Stimulated activated CD4-positive, alpha-beta T cell treated with anti-CD3 and anti-CD28 coated beads, Interleukin-15, amount 100 ng/mL, for 1 hour (primary cell): ENCODE measurements at places on chromosomes 1 and 21.

DNA sequence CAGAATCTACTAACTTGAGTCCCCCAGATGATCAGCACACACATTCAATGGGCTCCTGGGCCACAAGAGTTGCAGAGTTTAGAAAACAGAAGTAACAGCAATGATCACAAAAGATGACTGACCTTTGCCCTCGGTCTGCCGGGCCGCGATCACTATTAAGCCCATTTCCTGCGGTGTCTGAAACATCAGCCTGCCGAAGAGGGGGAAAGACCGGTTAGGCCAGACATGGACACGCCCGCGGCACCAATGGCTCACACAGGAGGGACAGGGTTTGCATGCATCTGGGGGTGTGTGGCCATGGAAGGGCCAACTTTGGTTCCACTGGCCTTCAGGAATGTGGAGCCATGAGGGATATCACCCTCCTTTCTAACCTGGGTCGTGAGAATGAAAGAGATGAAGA lies 68.2 kb downstream of the SIM2 start:
- no peak for DNase-seq

GRCh38 chr21:31293986-31294385 lies 50.1 kb downstream of the TIAM1 start:
- peak; percentile 40 for DNase-seq

GRCh38 chr21:24188506-24188905 lies 1418.8 kb downstream of the MRPL39 start:
- no peak for DNase-seq

GRCh38 chr1:183070923-183071618 lies 47.9 kb downstream of the LAMC1 start:
- no peak for DNase-seq

- DNase-seq = no peak
Measured at GRCh38 chr1:86829321-86829720, 84.6 kb downstream of the SELENOF start.

DNA sequence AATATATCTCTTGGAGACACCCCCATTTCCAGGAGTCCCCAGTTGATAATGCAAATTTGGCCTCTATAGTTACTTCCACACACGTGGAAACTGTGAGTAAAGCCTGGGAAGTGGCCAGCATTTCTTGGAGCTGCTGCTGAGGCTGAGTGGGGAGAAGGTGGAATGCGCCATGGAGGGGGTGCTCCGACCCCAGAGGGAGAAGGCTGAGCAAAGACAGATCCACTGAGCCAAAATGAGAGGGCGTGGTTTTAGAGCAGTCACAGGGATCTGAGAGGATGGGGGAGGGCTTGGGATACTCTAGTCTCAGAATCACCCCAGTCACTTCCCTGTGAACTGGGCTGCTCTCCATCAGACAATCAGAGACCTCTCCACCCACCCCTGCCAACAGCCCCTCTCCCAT lies 38.7 kb downstream of the TRIM62 start:
- no peak for DNase-seq

DNA sequence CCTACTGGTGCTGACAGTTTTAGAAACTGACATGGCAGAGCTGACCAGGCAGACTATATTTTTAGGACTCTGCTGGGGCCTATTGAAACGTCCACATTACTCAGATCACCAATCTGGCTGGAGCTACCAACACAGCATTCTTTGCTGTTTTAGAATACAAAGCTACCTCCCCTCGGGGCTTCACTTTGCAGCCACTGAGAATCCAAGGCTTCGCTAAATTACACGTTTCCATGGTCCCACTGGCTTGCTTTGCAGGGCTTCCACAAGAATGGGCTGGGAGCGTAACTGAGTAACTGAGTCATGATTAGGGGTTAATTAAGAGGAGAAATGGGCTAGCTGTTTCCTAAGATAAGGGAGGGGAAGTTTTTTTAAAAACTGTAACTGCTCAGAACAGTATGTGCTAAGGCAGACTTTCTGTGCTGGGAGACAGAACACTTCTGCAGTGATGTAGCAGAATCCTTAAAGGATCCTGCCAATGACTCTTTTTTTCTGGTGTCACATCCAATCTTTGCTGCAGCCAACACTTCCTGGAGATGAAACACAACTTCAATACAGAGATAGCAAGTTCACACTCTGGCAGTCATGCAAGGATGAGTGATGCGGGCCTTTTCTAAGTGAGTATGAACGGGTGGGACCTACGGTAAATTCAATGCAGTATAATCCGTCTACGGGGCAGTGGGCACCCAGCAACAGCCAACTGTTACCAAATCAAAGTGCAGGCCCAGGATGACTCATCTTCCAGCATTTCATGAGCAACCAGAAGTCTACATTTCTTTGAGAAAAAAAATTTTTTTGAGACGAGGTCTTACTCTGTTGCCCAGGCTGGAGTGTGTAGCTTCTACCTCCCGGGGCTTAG lies 21.5 kb downstream of the NDUFS5 start:
- no peak for DNase-seq

DNA sequence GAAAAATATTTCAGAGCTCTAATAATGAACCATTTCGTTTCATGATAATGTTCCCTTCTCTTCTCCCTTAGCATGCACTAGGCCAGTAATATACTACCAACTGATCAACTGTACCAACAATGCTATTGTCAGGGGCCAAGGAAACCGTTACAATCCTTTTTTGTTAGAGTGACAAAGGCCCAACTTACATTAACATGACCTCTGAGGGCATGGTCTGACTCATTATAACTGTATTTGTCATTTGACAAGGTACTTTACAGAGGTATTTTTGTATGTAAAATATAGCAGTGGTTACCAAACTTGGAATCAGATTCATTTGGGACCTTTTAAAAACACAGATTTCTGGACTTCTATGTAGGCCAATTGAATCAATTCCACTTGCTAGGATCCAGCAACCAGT lies 102.6 kb upstream of the RRP15 start:
- DNase-seq = no peak

- no peak for DNase-seq
Measured at GRCh38 chr1:32063261-32063681, 9.5 kb upstream of the TMEM39B start.

GRCh38 chr1:7207875-7208646 lies 422.8 kb downstream of the CAMTA1 start:
- no peak for DNase-seq

GRCh38 chr1:187143783-187144182 lies 315.0 kb downstream of the PLA2G4A start:
- no peak for DNase-seq

DNA sequence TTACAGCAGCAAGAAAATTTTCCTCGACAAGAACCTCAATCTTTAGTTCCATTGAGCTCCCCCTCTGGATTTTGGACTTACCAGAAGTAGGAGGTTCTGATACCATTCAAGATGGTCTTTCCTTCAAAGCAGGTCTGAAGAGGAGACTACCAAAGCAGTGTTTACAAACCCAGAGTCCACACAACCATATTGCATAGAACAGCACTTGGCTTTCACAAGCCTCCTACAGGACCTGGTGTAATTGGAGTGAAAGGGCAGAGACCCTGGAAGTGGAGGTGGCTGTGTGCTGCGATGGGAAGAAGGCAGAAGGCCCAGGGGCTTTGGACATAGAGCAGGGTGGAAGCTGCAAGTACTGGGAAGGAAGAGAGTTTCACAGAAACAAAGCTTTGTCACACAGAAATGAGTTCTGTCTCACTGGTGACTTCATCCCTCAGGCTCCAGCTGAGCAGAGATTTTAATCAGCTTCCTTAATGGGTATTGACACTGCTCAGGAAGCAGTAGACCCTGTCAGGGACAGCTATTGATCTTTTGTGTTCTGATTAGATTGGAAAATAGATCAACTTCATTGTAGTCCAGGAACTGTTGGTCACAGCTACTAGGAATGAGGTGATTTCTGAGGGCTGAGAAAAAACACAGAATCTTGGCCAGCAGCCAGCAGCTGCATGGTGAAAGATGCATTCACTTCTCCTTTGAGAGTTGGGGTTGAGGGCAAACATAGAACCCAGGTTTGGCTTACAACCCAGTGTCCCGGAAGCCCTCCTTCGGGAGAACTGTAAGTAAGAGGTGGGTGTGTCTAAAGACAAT lies 124.0 kb downstream of the SYT2 start:
- DNase-seq = no peak

DNA sequence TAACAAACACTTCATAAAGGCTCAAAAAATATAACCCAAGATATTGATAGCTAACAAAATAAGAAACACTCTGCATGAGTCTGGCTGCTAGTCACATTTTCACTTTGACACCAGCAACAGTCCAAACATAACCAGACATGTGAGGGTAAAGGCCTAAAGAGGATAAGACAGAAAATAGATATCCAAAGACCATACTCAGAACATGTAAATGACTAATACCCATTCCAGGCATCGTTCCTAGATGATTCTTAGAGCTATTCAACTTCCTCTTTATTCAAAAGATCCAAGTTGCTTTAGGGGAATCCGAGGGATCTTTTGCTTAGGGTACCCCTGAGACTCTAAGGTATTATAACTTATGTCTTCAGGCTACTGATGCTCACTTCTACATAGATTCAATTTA lies 5.1 kb downstream of the COL24A1 start:
- no peak for DNase-seq

- no peak for DNase-seq
Measured at GRCh38 chr21:16308269-16308668, 578.5 kb downstream of the USP25 start.

DNA sequence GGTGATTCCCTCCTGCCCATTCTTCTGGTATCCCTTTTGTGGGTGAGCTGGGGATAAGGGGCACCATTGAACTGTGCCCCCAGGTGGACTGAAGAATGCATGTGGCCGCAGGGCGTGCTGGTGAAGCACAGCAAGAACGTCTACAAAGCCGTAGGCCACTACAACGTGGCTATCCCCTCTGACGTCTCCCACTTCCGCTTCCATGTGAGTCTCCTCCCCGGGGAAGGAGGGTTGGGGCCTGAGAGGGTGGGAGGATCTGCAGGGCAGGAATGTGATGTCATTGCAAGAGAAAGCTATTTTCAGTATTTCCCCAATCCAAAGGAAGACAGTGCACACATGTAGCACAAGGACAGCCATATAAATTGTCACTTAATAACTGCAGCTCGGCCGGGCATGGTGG lies 7.5 kb upstream of the KPNA6 start:
- DNase-seq = no peak

DNA sequence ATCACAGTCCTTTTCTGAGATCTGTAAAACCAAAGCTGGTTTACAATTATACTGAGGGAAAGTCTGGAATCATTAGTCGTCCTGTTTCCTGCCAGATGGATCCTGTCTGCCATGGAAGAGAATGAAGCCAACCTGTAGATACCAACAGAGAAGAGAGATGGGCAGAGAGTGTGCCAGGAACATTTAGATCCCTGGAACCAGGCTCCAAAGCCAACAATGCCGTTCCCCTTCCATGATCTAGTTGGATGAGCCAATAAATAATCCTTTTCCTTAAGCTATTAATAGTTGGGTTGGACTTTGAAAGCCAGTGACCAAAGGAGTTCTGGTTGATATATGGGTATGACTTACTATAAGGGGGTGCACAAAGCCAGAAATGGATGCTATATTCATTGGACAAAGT lies 15.0 kb downstream of the CAPN8 start:
- no peak for DNase-seq

DNA sequence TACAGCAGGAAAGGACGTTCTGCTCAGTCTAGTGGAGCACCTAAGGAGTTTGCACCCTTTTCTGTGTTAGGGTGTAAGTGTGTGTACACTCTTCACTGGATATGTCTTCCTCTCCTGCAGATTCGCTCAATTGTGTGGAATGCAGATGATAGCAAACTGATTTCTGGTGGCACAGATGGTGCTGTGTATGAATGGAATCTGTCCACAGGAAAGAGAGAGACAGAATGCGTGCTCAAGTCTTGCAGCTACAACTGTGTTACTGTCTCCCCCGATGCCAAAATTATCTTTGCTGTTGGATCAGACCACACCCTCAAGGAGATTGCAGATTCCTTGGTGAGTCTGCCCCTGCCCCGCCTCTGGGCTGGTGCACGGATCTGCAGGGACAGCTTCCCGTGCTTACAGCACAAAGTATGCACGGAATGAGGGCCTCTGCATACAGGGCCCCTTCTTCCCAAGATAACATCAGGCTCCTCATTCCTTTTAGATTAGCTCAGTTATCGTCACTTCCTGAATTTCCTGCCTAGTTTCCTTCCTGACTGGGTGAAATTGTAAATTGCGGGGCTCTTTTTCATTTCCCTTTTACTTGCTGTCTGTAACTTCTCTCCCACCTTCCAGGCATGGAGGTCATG lies 34.6 kb downstream of the CFAP57 start:
- no peak for DNase-seq

DNA sequence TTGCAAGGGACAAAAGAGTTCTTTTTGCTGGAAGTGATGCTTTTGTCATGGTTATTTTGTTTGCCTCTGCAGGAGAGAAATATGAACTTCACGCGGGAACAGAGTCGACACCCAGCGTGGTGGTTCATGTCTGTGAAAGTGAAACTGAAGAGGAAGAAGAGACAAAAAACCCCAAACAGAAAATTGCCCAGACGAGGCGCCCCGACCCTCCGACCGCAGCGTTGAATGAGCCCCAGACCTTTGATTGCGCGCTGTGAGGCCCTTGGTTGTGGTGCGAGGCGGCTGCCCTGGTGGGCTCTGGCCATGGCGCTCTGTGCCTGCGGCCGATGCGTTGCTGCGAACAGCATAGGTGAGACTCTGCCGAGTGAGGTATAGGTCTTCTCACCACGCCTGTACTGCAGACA lies 20.9 kb upstream of the NCMAP start:
- peak; percentile 50 for DNase-seq

DNA sequence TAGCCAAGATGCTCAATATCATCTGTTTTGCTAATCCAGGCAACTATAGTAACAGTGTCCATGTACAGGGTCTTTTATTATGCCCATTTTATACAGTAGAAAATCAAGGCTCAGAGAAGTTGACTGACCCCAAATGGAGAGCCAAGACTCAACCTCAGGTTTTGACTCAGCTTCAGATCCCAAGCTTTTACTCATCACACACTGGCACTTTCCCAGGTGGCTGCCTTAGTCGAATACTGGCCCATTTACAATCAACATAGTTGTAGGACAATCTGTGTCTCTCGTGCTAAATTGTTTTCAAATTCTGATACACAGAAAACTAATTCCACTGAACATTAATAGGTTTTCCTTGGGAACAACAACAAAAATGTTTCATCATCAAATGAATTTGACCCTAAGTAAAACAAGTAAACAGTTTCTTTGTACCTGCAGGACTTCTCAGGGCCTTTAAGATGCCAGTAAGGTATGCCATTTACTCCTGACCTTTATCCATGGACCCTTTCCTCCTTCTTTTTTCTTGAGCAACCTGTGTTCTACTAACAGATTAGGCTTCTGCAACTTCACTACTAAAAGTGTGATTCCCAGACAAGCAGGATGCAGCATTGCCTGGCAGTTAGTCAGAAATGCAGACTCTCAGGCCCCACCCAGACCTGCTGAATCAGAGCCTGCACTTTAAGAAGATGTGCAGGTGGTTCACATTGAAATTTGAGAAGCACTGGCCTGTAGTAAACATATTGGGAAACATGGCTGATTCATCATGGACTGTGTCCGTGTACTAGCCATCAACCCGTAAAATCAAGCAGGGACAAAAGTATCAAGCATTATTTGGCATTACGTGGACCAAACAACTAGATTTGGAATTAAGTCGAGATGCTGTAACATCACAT lies 128.8 kb downstream of the RRAGC start:
- no peak for DNase-seq
